ENCODE measurements at places on chromosomes 3 and 15.
A peak's percentile ranks its signal among the peaks of the same experiment; 100 is the strongest.

DNA sequence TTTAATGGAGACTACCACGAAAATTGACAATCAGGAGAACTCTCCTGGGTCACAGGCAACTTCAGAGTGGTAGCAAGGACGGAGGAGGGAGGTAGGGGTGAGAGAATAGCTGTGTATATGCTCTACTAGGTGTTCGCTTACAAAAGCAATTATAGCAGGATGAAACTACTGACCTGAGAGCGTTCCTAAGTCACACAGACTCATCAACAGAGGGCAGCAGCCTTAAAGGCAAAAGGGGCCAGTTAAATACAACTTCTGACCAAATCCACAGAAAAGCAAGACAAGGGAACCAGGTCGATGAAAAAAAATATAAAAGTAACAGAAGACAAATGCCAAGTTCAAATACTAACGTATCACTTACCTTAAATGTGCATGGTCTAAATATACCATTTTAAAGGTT is 894.6 kb downstream of the PLOD2 start:
- no peak overlapping the region for H3K27ac ChIP-seq
- H3K4me1 ChIP-seq, result no peaks in the 10 kb centered on the region
- DNase-seq, result no peak
- H3K27me3 ChIP-seq, result no peaks in the 10 kb centered on the region
- no peak overlapping the region for H3K4me3 ChIP-seq

DNA sequence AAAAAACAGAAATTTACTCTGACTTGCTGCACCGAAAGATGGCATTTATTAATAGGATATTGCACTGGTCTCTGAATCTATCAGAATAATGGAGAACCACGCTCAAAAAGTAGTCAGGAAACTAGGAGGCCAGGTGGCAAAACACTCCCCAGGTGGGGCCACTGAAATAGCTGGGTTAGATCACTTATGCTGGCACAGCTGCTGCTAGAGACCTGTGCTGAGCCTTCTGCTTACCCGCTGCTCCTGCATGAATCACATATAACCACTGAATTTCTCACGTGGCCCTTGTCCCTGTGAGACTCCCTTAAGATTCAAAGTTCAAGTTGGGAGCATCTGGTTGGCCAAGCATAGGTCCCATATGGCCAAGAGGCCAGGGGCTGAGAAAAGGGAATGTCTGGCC is 66.0 kb upstream of the OXTR start:
- peaks cover 7% of the 10 kb centered on the region for H3K4me1 ChIP-seq
- DNase-seq, result no peak
- H3K36me3 ChIP-seq, result no peaks in the 10 kb centered on the region

DNA sequence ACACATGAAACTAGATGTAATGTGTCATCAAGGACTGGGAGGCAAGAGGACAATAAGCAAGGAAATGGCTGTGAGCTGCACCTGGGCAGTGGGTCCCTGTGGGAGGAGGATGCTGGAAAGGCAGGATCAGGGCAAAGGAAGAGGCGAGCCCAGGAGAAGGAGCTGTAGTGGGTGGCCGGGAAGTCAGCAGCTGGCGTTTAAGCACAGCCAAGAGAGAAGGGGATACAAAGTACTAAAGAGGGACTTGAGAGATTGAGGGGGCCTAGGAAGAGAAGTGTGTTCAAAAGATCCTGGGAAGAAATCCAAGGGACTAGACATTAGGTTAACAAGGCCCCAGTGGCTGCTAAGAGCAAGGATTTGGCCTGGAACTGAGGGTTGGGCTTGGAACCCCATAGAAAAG is 188.5 kb upstream of the SLC24A5 start:
- no peaks in the 10 kb centered on the region for H3K36me3 ChIP-seq
- H3K4me3 ChIP-seq, result no peak overlapping the region
- no peak overlapping the region for H3K27ac ChIP-seq
- H3K27me3 ChIP-seq, result no peaks in the 10 kb centered on the region

GRCh38 chr3:53824795-53825194 is 21.4 kb downstream of the CHDH start:
- no peak for DNase-seq
- peaks cover 13% of the 10 kb centered on the region for H3K36me3 ChIP-seq
- no peaks in the 10 kb centered on the region for H3K27me3 ChIP-seq
- H3K4me1 ChIP-seq, result 0 out of 2 replicates have a peak, but pooled peaks cover 4% of the 10 kb centered on the region
- H3K27ac ChIP-seq, result peak overlapping the region; percentile 20

GRCh38 chr3:190209533-190209932 is 88.8 kb upstream of the P3H2 start:
- H3K36me3 ChIP-seq, result no peaks in the 10 kb centered on the region
- H3K27ac ChIP-seq, result no peak overlapping the region
- H3K4me3 ChIP-seq, result no peak overlapping the region
- no peaks in the 10 kb centered on the region for H3K4me1 ChIP-seq

GRCh38 chr15:101523560-101523940 is 34.0 kb upstream of the PCSK6 start:
- no peak for DNase-seq
- H3K27me3 ChIP-seq, result no peaks in the 10 kb centered on the region
- H3K4me1 ChIP-seq, result peaks cover 16% of the 10 kb centered on the region
- H3K27ac ChIP-seq, result no peak overlapping the region
- H3K36me3 ChIP-seq, result no peaks in the 10 kb centered on the region
- no peak overlapping the region for H3K4me3 ChIP-seq

GRCh38 chr15:55277116-55277564 is 12.5 kb downstream of the RAB27A start:
- no peak overlapping the region for H3K4me3 ChIP-seq
- DNase-seq, result no peak
- H3K4me1 ChIP-seq, result no peaks in the 10 kb centered on the region
- no peaks in the 10 kb centered on the region for H3K27me3 ChIP-seq
- H3K27ac ChIP-seq, result no peak overlapping the region

DNA sequence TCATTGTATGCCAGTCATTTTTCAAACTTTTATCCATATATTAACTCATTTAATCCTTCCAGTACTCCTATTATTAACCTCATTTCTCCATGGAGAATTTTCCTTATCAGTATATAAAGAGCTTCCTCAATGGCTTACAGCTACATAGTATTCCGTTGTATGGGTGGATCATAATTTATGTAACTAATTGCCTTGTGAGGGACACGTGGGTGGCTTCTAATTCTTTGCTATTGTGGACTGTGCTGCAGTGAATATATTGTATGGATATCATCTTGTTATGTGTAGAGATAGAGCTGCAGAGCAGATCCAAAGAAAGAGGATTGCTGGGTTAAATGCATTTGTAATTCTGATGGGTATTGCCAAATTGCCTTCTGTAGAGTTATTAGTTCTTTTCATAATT is 25.2 kb downstream of the PML start:
- no peak for DNase-seq
- no peak overlapping the region for H3K27ac ChIP-seq
- no peaks in the 10 kb centered on the region for H3K27me3 ChIP-seq
- H3K36me3 ChIP-seq, result no peaks in the 10 kb centered on the region
- no peaks in the 10 kb centered on the region for H3K4me1 ChIP-seq
- H3K4me3 ChIP-seq, result no peak overlapping the region

GRCh38 chr15:61528581-61528910 is 299.4 kb upstream of the RORA start:
- no peak overlapping the region for H3K4me3 ChIP-seq
- no peaks in the 10 kb centered on the region for H3K4me1 ChIP-seq
- H3K36me3 ChIP-seq, result no peaks in the 10 kb centered on the region
- H3K27ac ChIP-seq, result no peak overlapping the region
- no peak for DNase-seq

DNA sequence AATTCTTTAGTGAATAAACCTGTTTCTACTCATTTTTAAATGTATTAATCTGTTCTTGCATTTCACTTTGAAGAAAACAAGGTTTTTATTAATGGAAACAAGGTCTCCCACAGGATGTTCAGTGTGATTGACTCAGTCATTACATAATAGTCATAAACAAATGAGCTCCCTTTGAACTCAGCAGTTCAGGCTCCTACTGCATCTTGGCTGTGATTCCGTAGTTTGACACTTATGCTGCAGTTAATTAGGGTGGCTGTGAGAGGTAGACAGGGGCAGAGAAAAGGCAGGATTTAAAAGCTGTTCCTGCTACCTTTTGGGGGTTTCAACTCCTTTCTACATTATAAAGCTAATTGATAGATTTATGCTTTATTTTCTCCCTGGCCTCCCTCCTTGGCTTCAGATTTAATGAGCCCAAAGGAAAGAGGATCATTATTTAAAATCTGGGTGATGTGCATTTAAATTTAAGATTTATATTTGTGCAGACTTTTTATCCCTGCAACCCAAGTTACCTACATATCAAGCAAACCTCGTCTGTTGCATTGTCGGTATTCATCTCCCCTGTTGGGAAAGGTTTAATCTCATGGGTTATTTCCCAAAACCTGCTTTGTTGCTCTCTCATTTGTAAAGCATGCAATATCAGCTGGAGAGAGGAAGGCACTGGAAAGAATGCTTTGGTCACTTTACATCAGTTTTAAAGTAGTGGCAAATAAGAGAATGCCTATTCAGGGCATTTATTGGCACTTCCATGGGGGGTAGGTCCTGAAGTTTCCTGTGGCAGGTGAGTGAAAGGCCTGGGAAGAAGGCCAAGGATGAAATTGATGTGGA is 345.0 kb upstream of the NR2E3 start:
- no peak overlapping the region for H3K4me3 ChIP-seq
- H3K27ac ChIP-seq, result no peak overlapping the region
- H3K4me1 ChIP-seq, result peaks cover 5% of the 10 kb centered on the region
- DNase-seq, result no peak
- no peaks in the 10 kb centered on the region for H3K27me3 ChIP-seq

DNA sequence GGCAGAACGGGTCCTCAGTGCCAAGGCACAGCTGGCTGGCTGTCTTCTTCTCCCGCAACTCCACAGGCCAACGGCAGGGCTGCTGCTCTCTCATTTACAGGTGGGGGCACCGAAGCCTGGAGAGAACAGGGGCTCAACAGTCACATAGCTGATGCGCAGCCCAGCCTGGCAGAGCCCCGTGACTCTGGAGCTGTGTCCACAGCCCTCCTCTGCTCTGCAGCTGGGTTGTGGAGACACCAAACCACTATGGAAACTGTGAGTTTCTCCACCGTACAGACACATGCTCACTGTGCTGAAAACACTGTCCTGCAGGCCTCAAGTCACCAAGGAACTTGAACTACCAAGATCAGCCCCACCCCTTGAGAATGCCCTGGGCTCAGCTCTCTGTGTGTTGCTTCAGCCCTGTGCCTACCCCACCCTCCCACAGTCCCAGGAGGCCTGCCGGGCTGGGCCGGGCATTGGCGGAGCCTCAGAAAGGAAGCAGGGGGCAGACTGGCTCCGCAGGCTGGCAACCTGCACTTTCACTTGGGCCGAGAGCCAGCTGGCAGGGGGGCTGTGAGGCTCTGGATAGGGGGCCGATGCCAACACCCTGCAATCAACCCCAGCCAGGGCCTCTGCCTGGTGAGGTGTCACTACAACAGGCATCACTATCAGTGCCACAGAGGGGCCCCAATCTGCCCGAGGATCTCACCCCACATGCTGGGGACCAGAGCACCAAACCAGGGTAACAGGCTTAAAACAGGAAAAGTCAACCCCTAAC is 113.7 kb upstream of the RPL32 start:
- H3K27me3 ChIP-seq, result no peaks in the 10 kb centered on the region
- no peaks in the 10 kb centered on the region for H3K36me3 ChIP-seq
- no peak overlapping the region for H3K4me3 ChIP-seq
- H3K4me1 ChIP-seq, result no peaks in the 10 kb centered on the region
- no peak for DNase-seq
- no peak overlapping the region for H3K27ac ChIP-seq

- peaks cover 12% of the 10 kb centered on the region for H3K4me1 ChIP-seq
- peak overlapping the region; percentile 100 for H3K4me3 ChIP-seq
- H3K27ac ChIP-seq, result no peak overlapping the region
- no peaks in the 10 kb centered on the region for H3K27me3 ChIP-seq
- DNase-seq, result no peak
These were observed 2.0 kb downstream of the PDIA5 start for GRCh38 chr3:123068601-123069381.

DNA sequence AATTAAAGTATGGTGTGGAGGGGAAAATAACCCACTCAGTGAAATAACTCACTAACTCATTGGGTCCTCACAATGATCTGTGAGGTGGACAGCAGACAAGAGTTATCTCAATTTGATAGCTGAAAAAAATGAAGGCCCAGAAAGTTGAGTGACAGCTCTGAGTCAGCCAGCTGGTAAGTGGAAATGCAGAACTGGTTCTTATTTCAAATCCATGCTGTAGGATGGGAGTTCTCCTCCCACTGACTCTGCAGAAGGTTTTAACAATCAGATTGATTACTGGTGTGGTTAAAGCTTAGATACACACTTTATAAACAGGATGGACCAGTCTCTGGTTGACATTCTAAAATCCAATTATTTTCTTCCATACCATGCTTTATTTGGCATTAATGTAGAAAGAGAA is 87.0 kb upstream of the LMOD3 start:
- H3K27ac ChIP-seq, result no peak overlapping the region
- H3K36me3 ChIP-seq, result no peaks in the 10 kb centered on the region
- no peaks in the 10 kb centered on the region for H3K27me3 ChIP-seq
- DNase-seq, result no peak
- H3K4me3 ChIP-seq, result no peak overlapping the region

DNA sequence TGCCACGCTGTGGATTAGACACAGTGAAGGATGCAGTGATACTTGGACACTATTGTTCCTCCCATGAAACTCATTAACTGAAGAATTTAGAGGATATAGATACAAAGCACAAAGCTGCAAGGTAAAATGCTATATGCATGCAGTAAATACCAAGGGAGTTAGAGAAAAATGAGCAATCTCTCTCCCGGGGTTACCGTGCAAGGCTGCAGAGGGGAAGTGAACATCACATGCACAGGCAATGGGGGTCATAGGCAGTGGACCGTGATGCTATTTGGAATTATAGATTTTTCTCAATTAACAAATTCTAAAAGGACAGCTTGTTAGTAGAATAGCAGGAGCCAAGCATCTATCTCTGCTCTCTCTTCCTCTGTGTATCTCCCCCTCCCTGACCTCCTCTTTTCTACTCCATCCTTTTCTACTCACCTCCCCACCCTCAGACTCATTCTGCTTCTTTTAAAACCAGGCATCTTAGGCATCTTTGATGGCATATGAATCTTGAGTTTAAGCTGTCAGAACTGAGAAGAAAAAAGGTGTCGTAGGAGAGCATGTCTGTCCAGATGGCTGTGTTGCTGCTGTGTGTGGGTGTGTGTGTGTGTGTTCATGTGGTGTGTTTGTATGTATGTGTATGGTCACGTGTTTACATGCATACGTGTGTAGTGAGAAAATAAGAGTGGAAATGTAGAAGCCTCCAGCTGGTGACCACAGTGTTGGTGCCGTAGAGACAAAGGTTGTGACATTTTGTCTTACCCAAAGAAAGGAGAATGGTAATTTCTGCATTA is 339.0 kb downstream of the EPHB1 start:
- H3K4me1 ChIP-seq, result no peaks in the 10 kb centered on the region
- no peaks in the 10 kb centered on the region for H3K36me3 ChIP-seq
- no peaks in the 10 kb centered on the region for H3K27me3 ChIP-seq
- no peak overlapping the region for H3K27ac ChIP-seq
- no peak overlapping the region for H3K4me3 ChIP-seq

DNA sequence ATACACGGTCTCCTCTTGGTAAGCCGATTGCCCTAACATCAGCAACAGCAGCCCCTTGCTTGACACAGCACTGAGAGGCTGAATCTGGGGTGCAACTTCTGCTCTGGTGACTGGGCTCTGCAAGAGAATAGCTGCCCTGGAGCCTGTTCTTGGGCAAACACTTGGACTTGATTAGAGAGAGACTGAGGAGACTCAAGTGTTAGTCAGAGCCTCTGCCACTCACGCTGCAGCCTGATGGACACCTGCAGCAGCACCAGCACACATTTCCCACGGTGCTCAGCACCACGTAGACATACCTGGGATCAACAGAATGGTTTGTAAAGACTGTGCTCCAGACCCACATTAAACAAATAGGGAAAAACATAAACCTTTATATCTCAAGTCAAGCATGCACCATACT is 35.8 kb upstream of the UMPS start:
- H3K4me3 ChIP-seq, result no peak overlapping the region
- no peaks in the 10 kb centered on the region for H3K27me3 ChIP-seq
- peaks cover 39% of the 10 kb centered on the region for H3K4me1 ChIP-seq
- no peak overlapping the region for H3K27ac ChIP-seq

GRCh38 chr3:10474275-10474646 is 31.1 kb downstream of the ATP2B2 start:
- H3K4me3 ChIP-seq, result no peak overlapping the region
- H3K36me3 ChIP-seq, result no peaks in the 10 kb centered on the region
- H3K27me3 ChIP-seq, result no peaks in the 10 kb centered on the region

Measured in Caco-2 (cell line).